ENCODE measurements at places on chromosomes 16 and 17.

- DNase-seq: no peak
Observed at GRCh38 chr16:89095491-89095951, 1.9 kb downstream of the ACSF3 start.

- DNase-seq: no peak
Observed at GRCh38 chr17:74234486-74234885, 21.1 kb downstream of the TTYH2 start.

GRCh38 chr17:72271603-72272002 is 150.8 kb downstream of the SOX9 start:
- DNase-seq: no peak

DNA sequence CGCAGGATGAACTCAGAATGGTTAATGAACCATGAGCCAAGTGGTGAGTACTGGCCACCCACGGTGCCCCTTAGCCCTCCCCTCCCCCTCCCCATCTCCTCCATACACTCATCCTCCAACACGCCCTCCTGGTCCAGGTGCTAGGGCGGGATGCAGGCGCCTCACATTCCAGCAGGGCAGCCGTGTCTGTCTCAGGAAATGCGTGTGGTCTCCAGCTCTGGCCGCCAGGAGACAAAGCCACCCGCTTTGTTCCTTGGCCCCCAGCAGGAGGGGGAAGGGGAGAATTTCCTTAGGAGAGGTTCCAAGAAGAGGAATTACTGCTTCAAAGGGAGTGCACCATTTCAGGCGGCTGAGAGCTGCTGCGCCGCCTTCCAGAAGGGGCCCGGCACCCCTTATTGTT is 29.7 kb upstream of the RMI2 start:
- DNase-seq: no peak

GRCh38 chr17:17904166-17905035 is 67.6 kb upstream of the SREBF1 start:
- no peak for DNase-seq

DNA sequence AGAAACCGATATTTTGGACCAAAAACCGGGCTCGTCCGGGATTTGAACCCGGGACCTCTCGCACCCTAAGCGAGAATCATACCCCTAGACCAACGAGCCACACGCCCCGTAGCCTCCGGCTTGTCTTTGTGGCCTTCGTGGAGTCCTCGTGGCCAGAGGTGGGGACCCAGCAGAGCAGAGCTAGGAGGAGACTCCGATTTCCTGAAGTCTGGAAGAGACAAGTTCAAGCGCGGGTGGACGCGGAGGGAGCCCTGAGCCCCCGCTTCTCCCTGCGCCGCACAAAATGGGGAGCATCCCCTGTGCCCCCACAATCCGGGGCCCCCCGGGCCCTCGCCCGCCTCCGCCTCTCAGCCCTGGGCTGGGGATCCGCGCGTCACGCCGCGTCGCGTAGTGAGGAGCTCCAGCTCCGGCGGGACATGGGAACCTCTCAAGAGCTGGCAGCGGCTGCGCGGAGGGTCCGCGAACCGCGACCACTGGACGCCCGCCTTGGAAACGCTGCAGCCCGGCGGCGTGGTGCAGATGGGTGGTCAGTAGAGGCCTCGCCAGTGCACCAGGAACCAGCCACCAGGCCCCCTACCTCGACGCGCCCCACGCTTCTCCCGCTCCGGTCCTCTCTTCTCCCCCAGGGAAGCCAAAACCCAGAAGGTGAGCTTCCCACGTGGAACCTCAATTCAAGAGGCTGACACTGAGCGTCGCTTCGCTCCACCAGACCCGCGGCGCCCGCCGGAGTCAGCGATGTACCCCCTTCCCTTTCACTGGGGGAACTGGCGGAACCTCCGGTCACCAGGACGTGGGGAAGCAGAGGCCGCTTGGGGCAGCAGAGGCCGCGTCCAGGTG is 5.2 kb upstream of the OR1F1 start:
- no peak for DNase-seq

- no peak for DNase-seq
Observed at GRCh38 chr17:7557775-7558543, 591 bp upstream of the TNFSF13 start.

DNA sequence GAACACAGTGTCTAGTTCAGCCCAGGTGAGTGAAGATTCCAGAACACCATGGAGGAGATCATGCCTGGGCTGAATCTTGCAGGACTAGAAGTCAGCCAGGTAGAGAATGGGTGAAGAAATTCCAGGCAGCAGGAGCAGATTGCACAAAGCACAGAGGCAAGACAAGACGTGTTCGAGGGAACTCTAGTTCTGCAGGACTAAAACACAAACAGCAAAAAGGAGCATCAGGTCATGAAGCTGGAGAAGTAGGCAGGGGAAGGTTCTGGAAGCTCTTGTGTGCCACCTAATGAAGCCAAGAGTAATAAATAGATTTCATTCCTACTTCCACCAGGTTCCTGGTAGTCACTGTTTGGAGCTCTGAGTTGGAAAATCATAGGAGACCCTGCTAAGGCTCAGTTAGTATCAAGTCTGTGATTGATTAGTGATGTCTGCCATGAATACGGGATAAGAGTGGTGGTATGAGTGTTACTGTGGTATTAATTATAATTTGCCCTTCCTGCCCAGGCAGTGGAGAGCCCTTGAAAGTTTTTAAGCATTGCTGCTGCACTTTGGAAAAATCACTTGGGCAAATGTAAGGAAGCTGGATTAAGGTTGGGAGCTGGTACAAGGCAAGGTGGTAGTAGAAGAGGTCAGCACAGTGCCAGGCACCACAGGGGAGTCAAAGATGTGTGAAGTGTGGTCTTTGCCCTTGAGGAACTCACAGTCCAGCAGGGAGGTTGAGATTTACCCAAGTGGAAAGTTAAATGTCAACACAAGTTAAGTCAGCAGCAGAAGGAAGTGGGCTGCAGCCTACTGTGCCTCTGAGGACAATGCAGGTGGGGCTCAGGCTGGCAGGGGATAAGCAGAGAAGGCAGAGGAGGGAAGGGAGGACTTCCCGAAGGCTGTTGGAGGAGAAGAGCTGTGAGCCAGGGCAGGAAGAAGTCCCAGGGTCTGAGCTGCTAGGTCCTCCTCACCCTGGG is 13.5 kb upstream of the FOXN1 start:
- DNase-seq: no peak

DNA sequence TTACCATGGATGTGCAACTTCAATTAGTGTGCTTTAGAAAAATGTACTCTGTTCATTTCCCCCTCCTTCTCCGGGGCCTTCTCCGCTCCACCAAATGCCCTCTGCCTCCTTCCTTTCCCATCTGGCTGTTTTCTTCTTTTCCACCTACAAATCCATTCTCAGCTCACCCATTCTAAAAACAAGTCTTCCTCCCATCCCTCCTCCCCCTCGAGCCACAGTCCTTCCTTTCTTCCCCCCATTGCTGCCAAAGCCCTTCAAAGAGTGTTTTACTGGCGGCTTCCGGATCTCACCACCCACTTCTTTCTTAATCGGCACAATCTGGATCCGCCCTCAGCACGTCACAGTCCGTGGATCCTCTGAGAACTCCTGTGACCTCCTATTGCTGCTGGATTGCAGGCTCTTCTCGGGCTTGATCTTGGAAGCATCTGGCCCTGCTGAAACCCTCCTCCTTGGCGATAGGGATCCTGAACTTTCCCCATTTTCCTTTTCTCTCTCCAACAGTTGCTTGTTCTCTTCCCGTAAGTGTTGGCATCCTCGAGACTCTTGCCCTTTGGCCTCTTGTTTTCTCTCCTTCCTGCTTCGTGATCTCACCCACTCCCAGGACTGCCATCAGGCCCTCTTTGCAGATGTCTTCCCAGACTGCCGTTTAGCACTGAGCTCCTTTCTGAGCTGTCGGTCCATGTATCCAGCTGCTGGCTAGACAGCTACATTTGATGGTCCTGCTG is 36.0 kb upstream of the FBXO47 start:
- peak; percentile 5 for DNase-seq

- DNase-seq: no peak
Observed at GRCh38 chr17:8708025-8708461, 36.6 kb downstream of the CCDC42 start.

GRCh38 chr17:57313097-57313835 is 56.9 kb downstream of the MSI2 start:
- DNase-seq: no peak

GRCh38 chr16:14586637-14587305 is 43.3 kb downstream of the PARN start:
- no peak for DNase-seq

DNA sequence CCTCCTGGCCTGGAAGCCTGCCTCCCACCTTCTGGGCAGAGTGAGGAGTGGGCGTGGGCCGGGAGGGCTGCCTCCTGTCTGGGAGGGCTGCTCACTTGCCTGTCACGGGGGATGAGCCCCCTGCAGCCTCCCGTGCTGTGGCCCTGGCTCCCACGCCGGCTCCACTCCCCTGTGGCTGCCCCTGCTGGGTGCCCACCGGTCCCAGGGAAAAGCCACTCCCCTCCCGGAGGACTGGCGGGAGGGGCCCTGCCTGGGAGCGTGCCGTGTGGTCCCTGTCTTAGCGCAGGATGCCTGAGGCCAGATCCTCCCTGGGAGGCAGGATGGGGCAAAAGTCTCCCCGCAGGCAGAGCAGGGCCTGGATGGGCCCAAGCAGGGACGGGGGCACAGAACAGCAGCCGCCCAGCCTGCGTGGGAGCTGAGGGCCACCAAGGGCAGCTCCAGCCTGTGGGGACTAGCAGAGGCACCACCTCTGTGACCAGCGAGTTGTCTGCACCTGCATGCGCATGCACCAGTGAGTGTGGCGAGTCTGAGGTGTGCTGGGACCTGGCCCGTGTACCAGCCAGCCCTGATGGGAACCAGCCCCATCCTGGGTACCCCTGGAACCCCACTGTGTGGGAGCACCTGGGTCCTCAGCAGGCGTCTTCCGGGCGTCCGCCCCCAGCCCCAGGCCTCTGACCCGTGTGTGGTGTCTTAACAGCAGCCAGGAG is 339.9 kb downstream of the SEC14L1 start:
- no peak for DNase-seq

DNA sequence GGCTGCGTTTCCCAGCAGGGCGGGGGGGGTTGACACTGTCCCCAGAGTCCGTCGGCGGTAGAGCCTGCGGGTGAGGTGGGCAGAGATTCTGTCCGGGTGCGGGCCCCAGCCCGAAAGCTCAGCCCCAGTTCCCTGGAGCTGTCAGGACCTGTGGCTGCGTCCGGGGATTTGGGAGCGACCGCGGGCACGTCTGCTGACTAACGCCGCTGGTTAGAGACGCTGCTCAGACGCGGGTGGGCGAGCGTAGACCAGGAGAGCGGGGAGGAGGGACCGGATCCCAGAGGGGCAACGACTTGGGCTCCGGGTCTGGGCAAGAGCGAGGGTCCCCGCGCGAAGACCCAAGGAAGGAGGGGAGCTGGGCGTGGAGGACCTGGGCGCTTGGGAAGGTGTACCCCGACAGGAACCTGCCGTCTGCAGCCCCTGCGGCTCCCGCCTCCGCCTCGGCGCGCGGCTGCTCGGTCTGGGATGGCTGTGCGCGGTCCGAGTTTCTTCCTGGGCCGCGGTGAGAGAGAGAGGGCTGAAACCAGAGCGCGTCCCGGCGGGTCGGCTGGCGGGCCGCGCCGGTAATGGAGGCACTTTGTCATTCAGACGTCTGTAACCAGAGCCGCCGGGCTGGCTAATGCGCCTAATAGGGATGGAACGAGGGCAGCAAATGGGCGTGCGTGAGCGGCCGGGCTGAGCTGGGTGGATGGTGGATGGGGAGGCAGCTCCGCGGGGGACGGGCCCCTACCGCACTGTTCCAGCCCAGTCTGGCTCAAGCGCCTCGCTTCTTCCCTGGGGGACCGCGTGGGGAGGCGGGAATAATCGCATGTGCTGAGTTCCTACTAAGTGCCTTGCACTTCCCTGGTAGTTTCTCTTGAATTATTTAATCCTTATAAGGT is 2.3 kb downstream of the NGFR start:
- DNase-seq: no peak

GRCh38 chr17:40373324-40373723 is 8.8 kb upstream of the GJD3 start:
- no peak for DNase-seq

GRCh38 chr16:73126525-73126853 is 78.6 kb upstream of the ZFHX3 start:
- DNase-seq: no peak

- no peak for DNase-seq
Observed at GRCh38 chr17:60106340-60107059, 27.8 kb upstream of the HEATR6 start.

DNA sequence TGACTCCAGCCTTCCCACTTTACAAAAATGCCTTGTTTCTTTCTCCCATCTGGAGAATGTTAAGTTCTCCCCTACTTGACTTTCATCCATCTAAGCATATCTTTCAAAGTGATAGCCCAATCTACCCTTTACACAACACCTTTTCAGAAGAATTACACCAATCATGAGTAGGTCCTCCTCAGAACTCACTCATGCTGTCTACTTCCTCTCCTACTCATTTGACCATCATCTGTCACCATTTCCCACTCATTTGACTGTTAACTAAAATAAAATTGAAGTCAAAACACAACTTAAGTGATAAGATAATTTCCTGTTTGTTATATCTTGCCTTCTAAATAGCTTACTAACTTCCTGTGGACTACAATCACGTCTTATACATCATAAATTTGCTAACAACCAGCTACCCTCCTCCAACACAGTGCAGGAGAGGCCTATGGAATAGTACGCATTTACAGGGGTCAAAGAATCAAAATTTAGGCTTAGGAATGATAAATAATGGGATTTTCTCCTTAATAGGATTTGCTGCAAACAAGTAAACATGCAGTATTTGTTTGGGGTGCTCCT is 16.1 kb downstream of the KCNJ16 start:
- DNase-seq: no peak

DNA sequence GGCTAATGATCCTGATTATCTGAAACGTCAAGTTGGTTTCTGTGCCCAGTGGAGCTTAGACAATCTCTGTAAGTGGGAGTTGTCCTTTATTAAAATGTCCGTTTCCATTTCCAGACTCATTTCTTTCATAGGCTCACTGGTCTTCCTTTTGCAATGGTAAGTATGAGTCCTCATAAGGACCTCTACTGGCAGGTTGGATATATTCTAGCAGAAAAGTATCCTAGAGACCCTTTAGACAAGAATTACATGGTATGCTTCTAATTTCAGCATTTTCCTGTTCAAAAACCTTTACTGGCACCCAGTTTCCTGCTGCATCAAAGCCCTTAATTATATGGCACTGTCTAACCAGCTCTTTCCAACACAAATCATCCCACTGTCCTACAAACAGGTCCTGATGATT is 28.1 kb upstream of the ARL2BP start:
- DNase-seq: no peak

- DNase-seq: no peak
Observed at GRCh38 chr17:13485327-13485726, 116.4 kb downstream of the HS3ST3A1 start.

- DNase-seq: no peak
Observed at GRCh38 chr16:14148016-14148415, 76.9 kb downstream of the MRTFB start.

DNA sequence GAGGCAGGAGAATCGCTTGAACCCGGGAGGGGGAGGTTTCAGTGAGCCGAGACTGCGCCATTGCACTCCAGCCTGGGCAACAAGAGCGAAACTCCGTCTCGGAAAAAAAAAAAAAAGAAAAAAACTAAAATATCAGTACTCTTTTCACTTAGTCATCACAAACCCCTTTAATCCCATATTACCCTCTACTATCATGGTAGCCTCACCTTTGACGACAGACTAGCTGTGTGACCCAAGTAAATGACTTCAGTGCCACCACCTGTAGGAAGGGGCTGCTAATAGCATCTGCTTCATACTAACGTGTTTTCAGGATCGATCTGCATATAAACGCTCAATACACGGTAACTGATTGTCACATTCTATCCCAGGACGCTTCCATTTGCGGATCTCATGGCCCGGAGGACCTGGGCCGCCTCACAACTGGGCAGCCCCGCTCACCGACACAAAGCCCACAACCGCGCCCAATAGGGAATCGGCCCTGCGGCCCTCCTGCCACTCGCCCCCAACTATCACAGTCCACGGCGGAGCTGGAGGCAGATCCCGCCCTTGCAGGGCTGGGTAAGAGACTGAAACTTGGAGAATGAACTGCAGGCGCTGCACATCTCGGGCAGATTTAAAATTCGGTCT is 1.1 kb upstream of the ZNF263 start:
- DNase-seq: no peak

Data from activated CD8-positive, alpha-beta memory T cell treated with anti-CD3 and anti-CD28 coated beads for 4 hours (primary cell).